CD4-positive, alpha-beta T cell treated with Interleukin-4 for 1 hour (primary cell): ENCODE measurements at places on chromosomes 12 and 14.

DNA sequence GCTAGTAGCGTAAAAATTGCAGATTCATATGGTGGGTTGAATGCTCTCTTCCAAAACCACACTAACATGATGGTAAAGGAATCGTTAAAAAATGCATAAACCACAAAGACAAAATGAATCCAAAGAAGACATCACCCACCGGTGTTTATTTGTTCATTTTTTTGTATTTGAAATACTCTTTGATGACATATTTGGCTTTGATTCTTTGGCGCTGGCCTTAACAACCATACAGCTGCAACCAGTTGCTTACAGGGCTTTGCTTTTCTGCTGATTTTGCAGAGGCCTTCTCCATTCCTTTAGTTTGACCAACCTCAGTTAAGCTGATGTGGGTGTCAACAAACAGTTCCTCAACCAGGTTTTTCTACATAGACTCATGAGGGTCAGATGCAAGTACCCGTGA, 103.5 kb downstream of the CACNA1C start:
- no peak for DNase-seq

GRCh38 chr12:130858084-130858483, 13.8 kb upstream of the RAN start:
- no peak for DNase-seq

GRCh38 chr12:52496054-52496453, 3.0 kb upstream of the KRT6A start:
- DNase-seq, result no peak

GRCh38 chr12:76117067-76117691, 32.7 kb upstream of the NAP1L1 start:
- DNase-seq, result no peak

DNA sequence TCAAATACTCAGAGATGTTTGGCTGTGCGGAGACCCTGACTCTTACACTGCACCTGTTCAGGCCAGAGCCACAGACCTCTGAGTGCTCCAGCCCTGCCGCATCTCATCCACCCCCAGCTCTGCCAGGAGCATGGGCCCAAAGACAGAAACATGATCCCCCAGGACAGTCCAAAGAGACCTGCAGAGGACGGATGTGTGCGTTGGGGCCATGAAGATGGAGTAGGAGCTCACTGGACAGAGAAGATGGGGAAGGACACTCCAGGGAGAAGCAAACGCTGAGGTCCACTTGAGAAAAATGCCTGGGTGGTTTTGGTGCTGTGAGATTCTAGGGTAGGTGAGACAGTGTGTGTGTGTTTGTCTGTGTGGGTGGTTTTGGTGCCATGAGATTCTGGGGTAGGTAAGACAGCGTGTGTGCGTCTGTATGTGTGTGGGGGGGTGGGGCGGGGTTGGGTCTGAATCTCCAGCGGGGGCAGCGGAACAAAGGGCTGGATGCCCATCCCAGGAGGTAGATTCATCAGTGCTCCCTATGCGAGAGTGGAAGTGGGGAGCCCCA, 818 bp upstream of the HHIPL1 start:
- no peak for DNase-seq

DNA sequence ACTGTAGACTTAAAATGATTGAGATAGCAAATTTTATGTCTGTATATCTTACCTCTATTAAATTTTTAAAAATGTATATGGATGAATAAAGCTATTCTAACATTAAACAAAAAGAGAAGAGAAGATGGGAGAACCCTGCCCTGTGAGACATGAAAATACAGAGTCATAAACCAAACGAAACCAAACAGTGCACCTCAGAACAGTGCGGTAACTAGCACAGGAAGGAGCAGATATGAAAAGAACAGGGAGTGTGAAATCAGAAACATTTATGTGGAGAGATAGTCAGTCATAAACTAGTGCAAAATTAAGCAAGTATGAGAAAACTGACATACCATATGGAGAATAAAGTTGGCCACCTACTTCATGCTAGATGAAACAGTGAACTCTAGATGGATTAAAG, 135.1 kb downstream of the ERC1 start:
- no peak for DNase-seq

- no peak for DNase-seq
These were observed 52.8 kb upstream of the SLC2A13 start for GRCh38 chr12:40158592-40159111.

DNA sequence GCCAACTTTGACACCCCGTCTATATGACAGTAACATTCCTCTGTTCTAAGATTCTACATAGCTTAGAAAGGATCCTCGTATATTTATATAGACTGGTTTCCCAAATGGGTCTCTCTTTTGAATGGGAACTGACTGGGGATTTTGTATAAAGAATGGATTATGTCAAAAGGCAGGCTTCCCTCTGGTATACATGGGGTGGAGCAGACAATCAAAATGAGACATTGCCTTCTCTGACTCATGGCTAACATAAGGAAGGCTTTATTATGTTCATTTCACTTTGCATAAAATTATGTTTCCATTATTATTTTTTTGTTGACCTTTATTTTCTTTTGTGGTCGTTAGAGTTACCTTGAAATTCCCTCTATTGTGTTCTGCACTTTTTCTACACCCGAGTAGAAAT, 211.1 kb downstream of the ALG10B start:
- DNase-seq, result no peak

GRCh38 chr14:90691627-90692026, 124.6 kb downstream of the TTC7B start:
- DNase-seq, result no peak

DNA sequence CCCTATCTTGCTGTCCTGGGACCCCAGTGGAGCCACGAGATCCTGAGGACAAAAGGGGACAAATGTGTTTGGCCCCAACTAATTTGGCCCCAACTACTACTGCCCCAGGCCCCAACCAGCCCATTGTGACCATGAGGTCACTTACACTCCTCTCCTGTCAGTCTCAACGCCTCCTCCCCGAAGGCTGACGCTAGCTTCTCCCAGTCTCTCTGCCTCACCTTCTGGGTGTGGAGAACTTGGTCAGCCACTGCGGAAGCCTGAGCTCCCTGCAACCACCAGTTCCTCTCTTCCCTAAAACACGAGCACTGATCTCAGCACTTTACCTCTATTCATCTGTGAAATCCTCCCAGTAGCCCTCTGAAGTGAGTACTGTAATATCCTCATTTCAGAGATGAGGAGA, 13.3 kb downstream of the FAM181A start:
- no peak for DNase-seq

- DNase-seq, result no peak
These were observed 43.4 kb downstream of the TEAD4 start for GRCh38 chr12:3002646-3003045.

- DNase-seq, result no peak
These were observed 47.9 kb downstream of the NUAK1 start for GRCh38 chr12:106090591-106091445.

GRCh38 chr12:19209661-19210060, 80.1 kb downstream of the PLEKHA5 start:
- DNase-seq, result no peak

DNA sequence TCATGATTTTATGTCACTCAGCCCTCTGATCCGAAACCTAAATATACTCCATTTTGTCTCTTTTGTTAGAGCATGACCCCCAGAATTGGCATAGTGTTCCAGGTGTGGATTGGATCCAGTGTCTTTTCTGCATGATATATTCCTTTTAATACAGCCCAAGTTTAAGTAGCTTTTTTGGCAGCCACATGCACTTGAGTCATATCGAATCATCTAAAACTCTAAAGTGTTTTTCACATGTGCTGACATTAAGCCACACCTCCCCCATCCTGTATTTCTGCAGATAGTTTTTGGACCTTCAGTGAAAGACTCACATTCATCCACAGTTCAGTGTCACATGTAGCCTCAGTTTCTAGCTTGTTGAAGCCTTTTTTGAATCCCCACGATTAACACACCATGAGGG, 30.6 kb downstream of the BORCS5 start:
- no peak for DNase-seq

GRCh38 chr12:62466018-62466593, 520 bp upstream of the MON2 start:
- peak; percentile 29 for DNase-seq

GRCh38 chr14:26594756-26595545, 2.9 kb downstream of the NOVA1 start:
- DNase-seq, result no peak

DNA sequence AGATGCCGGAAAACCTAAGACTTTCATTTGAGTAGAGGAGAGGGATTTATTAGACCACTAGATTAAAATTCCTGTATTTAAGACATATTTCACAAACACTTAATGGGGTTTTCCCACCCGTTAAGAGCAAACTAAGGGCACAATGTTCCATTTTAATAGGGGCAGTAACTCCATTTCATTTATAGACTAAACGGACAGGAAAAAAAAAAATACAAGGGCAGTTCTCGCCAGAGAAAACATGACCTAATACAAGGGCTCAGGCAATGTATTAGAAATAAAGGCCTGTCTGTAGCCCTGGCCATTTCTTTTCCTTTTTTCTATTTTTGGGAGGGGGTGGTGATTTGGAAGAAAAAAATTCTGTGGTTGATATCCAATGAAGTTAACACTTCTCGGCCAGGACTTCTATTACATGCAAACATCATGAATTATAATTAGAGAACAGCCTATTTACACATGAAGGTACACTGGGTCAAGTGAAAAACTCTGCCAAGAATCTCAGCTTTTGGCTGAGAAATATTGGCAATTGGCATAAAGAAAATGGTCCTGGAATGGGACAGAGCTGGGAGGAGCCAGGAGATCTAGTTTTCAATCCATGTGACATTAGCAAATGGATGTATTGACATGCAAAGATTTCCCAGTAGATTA, 641.1 kb upstream of the TBX3 start:
- no peak for DNase-seq

- DNase-seq, result no peak
These were observed 199.7 kb upstream of the ATXN7L3B start for GRCh38 chr12:74337951-74338350.

DNA sequence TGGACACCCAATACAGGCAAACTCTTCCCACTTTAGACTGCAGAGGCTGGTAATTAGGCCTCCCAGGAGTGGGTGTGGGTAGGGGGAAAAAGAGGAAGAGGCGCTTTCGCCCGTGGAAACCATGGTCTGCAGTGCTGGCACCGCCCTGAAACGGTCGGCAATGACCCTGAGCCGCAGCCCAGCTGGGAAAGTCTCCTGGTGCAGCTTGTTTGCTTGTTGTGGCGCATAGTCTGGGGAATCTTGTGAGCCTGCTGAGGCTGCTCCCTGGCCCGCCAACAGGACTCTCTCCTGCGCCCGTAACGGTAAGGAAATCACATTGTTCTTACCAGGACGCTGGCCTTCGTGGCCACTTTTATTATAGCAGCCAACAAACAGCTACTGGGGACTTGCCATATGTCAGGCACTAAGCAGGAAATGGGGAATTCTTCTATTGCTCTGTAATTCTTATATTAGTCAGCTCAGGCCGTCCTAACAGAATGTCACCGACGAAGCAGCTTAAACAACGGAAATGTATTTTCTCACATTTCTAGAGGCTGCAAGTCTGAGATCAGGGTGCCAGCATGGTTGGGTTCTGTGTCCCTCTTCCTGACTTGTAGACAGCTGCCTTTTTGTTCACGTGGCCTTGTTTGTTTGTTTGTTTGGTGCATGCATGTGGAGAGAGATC, 52.5 kb upstream of the RIN3 start:
- peak; percentile 23 for DNase-seq

DNA sequence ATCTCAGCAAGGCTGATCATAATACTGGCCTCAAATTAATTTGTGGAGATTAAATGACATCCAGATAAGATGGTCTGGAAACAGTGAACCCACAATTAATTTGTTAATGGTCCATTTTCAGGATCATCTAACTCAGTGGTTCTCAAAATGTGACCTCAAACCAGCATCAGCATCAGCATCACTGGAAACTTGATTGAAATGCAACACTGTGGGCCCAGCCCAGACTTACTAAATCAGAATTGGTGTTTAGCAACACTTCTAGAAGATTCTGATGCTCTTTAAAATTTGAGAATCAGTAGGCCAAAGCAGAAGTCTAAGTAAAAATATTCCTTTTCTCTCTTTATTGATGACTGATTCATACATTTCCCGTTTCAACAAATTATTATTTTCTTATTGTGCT, 10.7 kb upstream of the KRT82 start:
- no peak for DNase-seq

- no peak for DNase-seq
These were observed 105.5 kb downstream of the GXYLT1 start for GRCh38 chr12:42039176-42039575.

DNA sequence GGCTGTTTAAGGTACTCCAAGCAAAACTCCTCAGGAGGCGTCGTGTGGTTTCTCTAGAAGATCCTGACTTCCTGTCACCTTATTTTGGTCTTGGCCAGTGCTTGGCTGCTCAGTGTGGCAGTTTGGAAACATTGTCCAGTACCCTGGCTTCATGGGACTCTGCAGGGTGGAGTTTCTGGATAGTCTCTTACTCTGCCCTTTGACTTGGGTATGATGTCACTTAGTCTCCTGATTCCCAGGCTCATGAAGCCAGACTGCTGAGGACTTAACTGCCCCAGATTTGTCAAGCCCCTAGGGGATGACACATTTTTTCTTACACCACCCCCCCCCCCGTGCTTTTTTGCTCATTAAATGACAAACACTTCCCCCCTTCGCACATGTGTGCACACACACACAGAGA, 82.7 kb downstream of the ADCK1 start:
- DNase-seq, result no peak

GRCh38 chr12:116818341-116818856, 62.8 kb downstream of the HRK start:
- DNase-seq, result no peak

GRCh38 chr12:62803756-62804155, 131.2 kb downstream of the PPM1H start:
- no peak for DNase-seq

GRCh38 chr12:6834254-6834653, 6.0 kb downstream of the P3H3 start:
- DNase-seq, result no peak

GRCh38 chr14:72715850-72716228, 178.1 kb downstream of the DPF3 start:
- DNase-seq, result no peak

DNA sequence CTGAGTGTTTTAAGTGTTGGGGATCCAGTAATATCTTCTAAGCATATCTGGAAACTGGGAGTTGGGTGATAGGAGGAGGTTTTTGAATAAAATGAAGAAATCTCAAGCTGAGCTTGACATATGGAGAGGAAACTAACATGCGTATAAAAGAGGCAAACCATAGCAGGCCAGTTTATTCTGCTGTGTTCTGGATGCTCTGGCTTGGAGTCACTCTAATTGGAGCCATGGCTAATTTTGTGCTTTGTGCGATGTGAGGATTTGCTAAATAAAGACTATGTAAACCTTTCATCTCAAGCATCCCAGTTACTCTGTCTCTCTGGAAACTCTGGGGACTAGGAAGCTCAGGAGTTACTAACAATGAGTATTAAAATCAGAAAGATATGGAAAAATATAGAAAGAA, 66.5 kb downstream of the ATF7IP start:
- DNase-seq, result no peak

- no peak for DNase-seq
These were observed 1.2 kb downstream of the PRMT8 start for GRCh38 chr12:3491938-3492792.

GRCh38 chr12:63041601-63042000, 106.7 kb upstream of the PPM1H start:
- DNase-seq, result no peak

- DNase-seq, result no peak
These were observed 64.9 kb upstream of the CATSPERB start for GRCh38 chr14:91796617-91797347.
